ENCODE measurements at places on chromosomes 5 and 9.

GRCh38 chr5:74275171-74275992 is 365.1 kb downstream of the ENC1 start:
- no peak for DNase-seq

DNA sequence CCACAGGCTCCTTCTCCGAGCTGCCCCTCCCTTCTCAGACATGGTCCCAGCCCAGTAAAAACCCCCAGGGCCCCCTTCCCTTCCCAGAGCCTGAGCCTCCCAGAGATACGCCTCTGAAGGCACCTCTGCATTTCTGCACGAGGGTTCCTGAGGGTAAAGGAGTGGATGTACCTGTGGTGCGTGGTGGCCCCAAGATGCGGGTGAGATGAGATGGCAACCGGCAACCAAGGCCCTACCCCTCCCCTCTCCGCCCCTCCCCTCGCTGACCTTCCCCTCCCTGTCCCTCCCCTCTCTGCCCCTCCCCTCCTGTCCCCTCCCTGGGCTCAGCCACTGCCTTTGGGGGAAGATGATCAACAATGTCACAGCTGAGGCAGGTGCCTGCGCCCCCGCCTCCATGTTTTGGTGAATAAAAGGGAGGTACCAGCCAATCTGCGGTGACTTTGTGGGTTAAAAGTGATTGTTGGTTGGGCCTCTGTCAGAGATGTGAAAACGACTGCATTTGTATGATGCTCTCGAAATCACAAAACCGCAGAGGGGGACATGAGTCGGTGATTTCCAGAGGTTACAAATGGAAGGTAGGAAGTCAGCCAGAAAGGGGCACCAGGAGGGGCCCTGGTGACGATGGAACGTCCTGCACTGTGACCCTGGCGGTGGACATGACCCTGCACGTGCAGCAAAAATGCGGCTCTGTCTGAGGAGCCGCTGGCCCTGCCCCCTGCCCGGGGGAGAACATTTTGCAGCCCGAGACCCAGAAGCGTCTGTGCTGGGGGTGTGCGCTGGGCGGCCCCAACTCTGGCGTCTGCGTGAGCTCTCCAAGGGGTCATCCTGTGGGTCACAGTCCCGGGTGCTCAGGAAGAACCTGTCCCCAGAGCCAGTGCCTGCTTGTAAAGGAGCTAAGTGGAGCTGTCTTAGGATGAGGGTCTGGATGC is 3.7 kb downstream of the LCN9 start:
- DNase-seq, result no peak

DNA sequence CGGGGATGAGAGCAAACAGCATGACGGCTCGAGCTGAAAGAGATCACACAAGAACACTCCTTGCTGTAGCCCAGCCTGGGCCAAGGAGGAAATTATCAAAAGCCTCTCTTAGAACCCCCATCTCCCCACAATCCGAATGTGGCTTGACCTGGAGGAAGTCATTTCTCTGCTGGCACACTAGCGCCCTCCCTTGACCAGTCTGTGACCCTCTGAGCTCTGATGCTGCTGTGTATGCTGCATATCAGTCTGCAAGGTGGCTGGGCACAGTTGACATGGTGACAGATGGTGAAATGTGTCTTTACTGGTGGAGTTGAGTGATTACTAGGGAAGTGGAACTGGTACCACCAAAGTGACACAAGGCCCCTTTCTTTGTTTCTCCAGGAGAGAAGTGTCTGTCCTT is 3.3 kb downstream of the SLC46A2 start:
- DNase-seq, result peak; percentile 22

- no peak for DNase-seq
These were observed 95.4 kb upstream of the ICE1 start for GRCh38 chr5:5327126-5327525.

DNA sequence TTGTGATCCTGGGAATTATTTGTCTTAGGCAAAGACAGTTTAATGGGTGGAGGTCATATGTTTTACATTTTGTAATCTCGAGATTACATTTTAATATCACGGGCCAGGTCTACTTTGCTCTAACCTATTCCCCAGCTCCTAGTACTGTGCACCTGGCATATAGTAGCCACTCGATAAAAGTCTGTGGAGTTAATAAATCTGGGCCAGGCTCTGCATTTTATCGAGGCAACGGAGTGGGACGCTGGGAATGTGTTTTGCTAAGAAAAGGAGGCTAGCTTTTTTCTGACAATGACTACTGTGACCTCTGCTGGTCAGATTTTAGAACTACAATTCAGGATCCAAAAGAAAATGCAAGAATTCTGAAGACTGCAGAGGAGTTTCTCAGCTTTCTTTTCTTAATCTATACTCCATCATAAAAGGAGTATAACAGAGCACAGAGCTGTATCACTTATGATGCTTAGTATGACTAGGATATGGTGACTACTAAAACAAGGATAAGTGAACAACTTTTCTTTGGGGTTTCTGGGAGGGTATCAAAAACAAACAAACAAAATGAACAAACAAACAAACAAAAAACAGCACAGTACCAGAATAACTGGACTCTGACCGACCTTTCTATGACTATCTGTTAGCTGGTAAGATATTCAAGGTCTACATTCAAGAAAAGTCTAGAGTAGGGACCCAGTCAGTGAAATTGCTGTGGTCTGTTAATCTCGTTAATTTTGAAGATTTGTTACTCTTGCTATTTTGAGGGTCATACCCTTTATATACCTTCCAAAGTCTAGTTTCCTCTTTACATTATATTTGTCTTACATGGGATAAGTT is 46.1 kb upstream of the CER1 start:
- DNase-seq, result peak; percentile 80

GRCh38 chr5:136200761-136201160 is 7.8 kb upstream of the SMIM32 start:
- no peak for DNase-seq

GRCh38 chr5:96863949-96864584 is 12.2 kb upstream of the ERAP2 start:
- DNase-seq, result no peak

DNA sequence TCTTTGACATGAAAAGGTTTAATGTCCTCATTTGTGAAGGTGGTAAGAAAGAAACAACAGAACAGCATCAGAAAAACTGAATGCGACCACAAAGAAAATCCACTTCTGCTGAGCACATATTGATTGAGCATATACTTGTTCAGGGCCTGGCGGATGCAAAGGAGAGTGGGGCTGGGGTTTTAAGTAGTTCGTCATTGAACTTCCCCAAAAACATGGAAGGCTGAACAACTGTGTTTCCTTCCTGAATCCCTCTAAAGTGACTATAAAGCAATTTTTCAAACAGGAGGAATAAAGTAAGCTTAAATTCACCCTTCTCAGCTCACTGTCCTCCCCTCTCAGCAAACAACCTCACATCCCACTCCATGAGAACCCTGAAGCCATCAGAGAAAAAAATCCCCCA is 262.9 kb downstream of the AGTPBP1 start:
- no peak for DNase-seq

GRCh38 chr5:949815-950560 is 57.3 kb downstream of the TRIP13 start:
- DNase-seq, result no peak

- DNase-seq, result no peak
These were observed 73.2 kb upstream of the STXBP1 start for GRCh38 chr9:127538849-127539258.

DNA sequence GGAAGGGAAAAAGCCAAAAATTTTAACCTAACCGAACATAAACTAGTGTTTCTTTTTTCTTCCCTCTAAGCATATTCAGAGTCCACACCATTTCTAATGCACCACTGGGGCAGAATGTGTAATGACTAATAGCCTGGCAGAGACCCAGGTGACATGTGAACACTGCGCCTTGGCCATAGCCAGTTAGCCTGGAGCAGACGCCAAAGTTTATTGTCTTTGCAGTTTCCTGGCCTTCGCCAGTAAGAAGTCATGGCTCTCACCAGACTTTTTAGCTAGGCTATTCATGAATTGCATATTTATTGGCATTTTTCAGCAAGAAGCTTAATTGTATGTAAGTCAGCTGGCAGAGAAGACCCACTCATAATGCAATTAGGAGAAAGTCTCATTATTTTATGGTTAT is 182.8 kb upstream of the SLC27A6 start:
- peak; percentile 18 for DNase-seq

DNA sequence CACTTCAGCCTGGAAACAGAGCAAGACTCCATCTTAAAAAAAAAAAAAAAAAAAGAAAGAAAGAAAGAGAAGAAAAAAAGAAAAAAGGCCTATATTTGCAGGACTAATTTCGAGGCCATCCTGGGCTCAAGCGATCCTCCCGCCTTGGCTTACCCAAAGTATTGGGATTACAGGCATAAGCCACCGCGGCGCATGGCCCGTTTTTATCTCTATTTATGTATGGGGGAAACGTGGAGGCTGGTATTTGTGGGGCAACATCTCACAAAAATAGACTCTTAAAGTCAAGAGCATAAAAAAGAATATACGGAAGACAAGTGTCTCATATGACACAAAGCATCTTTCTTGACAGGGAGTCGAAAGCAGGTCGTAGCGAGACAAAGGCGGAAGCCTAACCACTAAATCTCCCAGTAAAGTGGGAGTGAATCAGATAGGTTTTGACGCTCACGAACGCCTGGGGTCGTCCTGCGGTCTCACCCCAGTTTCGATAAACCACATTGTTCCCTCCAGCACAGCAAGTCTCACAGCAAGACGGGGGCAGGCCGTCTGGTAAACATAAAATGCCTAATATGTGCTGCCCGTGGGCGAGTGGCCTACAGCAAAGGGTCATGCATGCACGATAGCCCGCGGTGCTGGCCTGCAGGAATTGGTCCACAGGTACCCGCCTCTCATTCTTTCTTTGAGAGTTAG is 1.8 kb upstream of the TRIM41 start:
- DNase-seq, result no peak

GRCh38 chr9:135373820-135374219 is 105.8 kb upstream of the PPP1R26 start:
- DNase-seq, result no peak

GRCh38 chr5:147921136-147921535 is 14.8 kb upstream of the C5orf46 start:
- DNase-seq, result no peak

GRCh38 chr5:52867809-52868208 is 80.1 kb downstream of the ITGA1 start:
- no peak for DNase-seq

GRCh38 chr9:137515338-137515724 is 34.9 kb downstream of the PNPLA7 start:
- DNase-seq, result no peak

GRCh38 chr9:95896580-95896979 is 21.1 kb downstream of the ERCC6L2 start:
- DNase-seq, result no peak

- DNase-seq, result no peak
These were observed 36.3 kb upstream of the CDKN2AIPNL start for GRCh38 chr5:134447815-134448520.

GRCh38 chr9:135216791-135217441 is 129.4 kb downstream of the OLFM1 start:
- DNase-seq, result no peak

DNA sequence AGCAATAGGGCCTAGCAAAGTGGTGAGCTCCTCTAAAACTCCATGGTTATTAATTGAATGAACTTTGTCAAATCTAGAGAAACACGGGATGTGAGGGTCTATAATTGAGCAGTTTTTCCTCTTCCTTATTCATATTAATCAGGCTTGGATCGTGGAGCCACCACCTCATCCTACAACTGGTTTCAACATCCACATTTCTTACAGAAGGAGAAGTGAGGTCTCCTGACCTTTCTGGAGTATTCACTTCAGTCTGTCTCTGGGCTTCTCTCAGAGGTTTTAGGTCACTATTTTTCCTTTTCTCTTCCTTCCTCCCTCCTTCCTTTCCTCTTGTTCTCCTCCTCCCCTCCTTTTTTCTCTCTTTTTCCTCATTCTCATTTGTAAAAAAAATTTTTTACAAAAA is 177.3 kb upstream of the ACTBL2 start:
- DNase-seq, result no peak

DNA sequence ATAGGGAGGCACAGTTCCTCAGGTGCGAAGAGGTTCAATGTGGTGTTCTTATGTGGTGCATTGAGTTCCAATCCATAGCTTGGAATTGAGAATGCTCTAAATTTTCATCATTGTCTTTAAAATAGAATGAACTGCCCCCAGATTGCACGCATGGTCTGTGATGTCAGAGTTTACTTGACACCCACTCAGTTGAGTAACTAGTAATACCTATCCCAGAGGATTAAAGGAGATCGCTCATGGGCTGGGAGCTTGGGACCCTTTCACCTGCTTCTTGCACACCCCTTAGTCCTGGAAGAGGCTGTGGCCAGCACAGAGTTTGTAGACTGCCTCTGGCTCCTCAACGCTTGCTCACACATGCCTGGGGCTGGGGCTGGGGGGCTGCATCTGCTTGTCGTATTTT is 95.1 kb upstream of the OTULINL start:
- no peak for DNase-seq

DNA sequence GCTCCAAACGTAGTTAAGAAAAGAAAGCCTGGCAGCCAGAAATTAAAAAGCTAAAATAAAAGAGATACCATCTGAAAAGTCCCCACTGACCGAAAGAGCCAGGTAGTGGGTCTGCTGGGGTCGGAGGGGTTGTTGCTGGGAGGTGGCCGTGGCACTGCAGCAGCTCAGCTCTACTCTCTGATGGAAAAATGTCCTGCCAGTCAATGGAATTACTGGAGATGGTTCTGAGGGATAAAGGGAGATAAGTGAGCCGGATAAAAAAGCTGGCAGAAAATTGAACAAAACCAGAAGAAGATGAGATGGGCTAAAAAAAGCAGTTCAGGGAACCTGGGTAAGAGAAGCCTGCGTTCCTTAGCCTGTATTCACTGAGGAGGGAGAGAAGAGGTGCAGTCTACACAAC is 202.8 kb downstream of the SREK1 start:
- no peak for DNase-seq

DNA sequence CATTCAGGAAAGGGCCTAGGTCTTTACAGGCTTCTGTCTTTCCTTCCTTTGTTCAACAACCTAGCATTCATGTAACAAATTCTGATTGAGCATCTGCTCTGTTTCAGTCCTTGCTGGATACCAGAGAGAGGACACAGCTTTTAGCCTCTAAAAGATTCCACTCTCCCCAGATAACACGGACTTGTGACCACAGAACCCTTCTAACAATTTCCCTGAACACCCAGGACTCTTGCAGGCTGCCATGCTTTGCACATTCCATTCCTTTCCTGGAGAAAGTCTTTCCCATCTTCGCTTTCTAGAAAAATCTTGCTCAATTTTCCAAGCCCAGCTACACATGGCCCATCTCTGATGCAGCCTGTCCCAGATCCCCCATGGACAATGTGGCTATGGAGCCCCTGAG is 310.9 kb downstream of the ACTL7B start:
- no peak for DNase-seq

DNA sequence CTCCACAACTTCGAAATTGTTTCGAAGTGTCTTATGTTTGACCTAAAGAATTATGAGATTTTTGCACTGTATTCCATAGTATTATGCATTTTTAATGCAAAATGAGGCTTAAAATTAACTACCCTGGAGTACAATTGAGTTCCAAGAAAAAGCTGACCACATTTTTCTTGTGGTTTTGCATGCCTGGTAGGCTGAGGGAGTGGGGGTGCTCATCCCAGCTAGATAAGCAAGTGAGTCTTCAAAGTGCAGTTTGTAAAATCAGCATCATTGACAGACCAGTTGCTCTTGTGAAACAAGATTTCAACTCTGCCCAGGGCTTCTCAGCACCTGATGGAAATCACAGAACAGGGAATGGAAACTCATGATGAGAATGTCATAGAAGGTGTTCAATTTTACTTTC is 17.0 kb upstream of the NDUFS4 start:
- no peak for DNase-seq

- DNase-seq, result no peak
These were observed 15.8 kb upstream of the FCHO2 start for GRCh38 chr5:72940082-72940481.
